Iris pigment epithelial cell (primary cell): ENCODE measurements at places on chromosomes 4 and X.

DNA sequence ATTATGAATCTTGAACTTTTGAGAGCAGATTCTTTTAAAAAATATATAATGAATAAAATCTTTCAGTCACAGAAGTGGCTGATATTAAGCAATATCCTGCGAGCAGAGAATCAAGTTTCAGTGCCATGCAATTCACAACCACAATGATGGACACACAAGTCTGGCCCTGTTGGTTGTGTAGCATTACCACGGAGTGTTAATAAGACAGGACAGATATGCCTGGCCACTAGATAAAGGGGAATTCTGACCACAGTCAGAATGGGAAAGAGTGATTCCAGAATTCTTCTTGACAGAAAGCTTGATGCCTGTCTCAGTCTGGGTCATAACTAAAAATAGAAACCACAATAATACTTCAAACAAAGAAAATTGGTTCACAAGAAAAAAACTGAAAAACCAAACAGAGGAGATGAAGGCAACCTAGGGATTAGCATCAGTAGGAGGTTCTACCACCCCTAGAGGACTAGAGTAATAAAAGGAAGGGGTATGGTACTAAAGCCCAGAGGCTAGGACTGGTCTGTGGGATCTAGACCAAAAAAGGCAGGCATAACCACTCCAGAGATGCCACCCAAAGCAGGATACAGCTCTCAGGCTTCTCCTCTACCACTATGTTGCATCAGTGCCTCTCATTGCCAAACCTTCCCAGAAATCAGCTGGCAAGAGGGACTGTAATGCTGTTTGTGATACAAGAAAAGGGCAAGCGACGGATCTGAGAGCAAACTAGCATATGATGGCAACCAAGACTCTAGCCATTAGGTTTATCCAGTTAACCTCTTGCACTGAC, 59.0 kb downstream of the RNF150 start:
- DNase-seq: peak; percentile 45

DNA sequence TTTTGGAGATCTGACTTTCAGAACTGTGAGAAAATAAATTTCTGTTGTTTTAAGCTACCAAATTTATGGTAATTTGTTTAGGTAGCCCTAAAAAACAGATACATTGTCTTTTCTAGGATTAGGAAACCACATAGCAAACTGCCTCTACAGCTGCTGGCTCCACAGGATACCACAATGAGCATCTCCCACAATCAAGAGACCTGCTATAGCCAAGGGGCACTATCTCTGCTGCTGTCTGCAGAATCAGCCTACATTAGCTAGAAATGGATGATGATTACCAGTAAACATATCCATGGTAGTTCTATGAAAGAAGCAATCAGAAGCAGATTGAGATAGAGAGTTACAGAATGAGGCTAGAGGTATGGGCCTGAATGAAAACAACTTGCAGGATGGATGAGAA, 244.4 kb upstream of the NDST4 start:
- no peak for DNase-seq

- no peak for DNase-seq
Measured at GRCh38 chr4:109996526-109996925, 83.8 kb downstream of the EGF start.

DNA sequence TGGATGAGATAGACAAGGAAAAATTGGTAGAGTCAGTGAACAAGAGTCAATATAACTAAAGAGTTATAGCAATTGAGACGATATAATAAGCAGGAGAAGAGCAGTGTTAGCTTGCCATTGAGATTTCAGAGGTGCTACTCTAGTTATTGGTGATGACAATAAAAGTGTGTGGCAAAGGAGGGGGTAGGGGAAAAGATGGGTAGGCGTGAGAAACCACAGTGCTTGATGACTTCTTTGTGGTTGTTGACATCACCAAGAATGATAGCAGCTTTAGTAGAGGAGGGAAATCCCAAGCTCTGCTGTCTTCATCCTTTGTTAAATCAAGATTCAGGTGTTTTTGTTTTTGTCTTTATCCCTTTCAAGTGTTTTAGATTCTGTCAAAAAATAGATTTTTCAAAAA, 179.9 kb upstream of the PPP3CA start:
- DNase-seq: no peak

DNA sequence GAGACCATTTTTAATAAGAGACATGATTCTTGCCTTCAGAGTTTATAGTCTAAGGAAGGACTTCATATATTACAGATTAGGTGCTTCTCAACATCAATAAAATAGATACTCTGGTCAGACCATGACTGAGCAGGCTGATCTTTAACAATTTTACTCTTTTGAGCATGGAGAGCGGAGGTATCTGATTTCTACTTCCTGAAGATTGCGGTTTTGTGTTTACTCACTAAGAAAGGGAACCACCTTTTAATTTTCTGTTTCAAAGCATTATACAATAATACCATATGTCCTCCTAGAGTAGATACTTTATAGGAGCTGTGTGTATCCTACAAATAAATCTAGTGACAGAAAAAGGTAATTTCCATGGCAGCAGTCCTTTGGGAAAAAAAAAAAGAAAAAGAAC, 12.5 kb downstream of the MORC4 start:
- DNase-seq: no peak
